CMK (cell line): ENCODE measurements at places on chromosomes 12 and 14.

DNA sequence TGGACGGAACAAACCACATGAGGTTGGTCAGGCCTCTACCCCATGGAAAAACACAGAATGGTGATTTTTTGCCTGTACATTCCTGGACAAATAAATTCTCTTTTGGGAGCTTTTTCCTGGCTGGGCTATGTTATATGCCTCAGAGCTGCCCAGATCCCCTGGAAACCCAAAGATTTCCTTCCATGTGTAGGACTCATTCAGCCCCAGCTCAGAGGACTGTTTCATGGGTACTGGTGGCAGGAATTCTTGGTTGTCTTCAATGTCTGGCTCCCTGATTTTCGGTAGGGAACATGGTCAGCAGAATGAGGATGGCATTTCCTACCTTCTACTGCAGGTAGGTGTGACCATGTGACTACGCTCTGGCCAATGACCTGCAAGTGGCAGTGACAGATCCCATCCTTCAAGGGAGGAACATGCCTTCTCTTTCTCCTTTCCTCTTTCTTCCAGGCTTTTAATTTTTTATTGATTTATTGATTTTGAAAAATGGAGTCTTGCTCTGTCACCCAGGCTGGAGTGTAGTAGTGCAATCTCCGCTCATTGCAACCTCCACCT lies 15.4 kb upstream of the P2RX7 start:
- no peak for DNase-seq

DNA sequence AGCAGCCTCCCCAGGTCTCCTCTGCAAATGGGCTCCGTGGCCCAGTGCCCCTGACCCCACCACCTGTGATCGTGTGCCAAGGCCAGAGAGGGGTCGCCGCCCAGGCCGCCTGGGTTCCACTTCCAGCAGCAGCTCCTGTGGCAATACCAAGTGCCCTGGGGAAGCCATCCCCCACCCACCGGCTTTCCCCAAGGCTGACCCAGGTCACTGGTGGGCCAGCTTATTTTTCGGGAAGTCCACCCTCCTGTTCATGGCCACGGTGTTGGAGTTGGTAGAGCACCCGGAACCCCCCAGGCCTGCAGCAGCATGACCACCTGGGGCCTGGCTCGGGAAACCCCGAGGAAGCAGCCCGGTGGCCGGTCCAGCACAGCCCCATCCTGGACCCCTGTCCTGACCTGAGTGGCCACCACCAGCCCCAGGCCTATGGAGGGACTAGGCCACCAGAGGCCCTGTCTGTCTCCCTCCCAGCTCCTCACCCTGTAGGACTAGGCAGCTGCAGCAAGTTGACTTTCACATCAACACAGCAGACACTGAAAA lies 40.8 kb upstream of the OASL start:
- no peak for DNase-seq

- no peak for DNase-seq
These were observed 537.3 kb downstream of the TMTC2 start for GRCh38 chr12:83224012-83224411.

- DNase-seq, result no peak
These were observed 6.5 kb downstream of the WNT5B start for GRCh38 chr12:1635301-1636095.

DNA sequence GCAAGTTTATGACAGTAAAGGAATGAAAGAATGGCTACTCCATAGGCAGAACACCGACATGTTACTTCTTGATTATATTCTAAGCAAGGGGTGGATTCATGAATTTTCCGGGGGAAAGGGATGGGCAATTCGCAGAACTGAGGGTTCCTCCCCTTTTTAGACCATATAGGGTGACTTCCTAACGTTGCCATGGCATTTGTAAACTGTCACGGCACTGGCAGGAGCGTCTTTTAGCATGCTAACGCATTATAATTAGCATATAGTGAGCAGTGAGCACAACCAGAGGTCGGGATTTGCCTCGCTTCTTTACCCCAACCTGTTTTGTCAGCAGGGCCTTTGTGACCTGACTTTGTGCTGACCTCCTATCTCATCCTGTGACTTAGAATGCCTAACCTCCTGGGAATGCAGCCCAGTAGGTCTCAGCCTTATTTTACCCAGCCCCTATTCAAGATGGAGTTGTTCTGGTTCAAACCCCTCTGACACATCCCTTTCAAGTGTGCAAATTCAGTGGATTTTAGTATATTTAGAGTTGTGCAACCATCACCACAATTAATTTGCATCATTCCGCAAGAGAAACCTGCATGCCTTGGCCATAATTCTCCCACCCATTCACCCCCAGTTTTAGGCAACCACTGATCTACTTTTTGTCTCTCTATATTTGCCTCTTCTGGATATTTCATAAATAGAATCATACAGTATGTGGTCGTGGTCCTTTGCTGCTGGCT lies 27.4 kb downstream of the PALS1 start:
- no peak for DNase-seq

DNA sequence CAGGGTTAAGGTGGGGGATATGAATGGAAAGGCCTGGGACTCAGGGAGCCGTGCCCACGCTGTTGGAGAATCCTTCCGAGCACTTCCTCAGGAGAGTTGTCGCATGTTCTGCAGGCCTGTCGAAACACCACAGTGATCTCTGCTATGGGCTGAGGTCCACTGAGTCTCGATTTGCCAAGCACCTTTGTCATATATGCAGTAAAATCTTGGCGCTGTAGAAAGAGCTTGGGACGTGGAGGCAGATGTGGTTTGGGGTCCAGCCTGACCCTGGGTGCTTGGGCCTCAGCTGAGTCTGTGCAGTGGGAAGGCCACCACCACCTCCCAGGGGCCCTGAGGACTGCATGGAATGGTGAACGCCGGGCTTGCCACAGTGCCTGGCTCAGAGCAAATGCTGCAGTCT lies 32.9 kb downstream of the C14orf132 start:
- no peak for DNase-seq

- DNase-seq, result no peak
These were observed 16.3 kb upstream of the NFYB start for GRCh38 chr12:104154286-104154685.

- no peak for DNase-seq
These were observed 30.3 kb downstream of the YEATS4 start for GRCh38 chr12:69389831-69390230.

DNA sequence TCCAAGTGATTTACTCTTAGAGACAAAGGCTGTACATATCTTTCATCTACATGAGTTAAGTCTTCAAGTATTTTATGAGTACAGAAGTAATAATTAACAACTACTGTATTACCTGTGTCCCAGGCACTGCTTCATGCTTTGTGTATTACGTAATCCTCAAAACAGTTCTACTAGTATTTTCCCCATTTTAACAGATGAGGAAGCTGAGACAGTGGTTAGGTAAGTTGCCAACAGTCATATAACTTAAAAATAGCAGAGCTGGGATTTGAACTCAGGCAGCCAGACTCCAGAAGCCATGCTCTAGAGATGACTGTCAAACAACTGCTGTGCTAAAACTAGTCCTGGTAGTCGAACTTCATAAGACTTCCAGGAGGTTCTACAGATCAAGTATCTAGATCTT lies 10.7 kb downstream of the TRMT5 start:
- DNase-seq, result no peak

- DNase-seq, result no peak
These were observed 7.4 kb upstream of the LLPH start for GRCh38 chr12:66137937-66138336.

DNA sequence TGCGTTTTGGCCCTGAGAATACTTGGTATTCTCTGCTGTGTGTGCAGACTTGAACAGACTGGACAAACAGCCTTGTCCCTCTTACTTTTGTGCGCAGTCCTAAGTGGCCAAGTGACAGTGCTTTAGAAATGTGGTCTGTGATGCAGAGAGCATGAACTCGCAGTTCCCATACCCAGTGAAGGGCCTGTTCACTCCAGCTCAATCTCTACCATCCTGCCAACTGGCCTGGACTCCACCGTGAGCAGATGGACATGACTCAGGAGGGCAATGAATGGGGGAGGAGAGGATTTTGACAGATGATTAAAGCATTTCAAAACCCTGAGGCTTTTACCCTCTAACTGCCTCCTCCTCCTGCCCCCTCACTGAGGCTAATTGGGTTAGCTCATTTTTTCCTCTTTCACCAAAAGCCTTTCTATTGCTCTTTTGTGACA lies 62.5 kb upstream of the PYGL start:
- no peak for DNase-seq

GRCh38 chr12:110371408-110372055 lies 32.0 kb downstream of the ANAPC7 start:
- no peak for DNase-seq

DNA sequence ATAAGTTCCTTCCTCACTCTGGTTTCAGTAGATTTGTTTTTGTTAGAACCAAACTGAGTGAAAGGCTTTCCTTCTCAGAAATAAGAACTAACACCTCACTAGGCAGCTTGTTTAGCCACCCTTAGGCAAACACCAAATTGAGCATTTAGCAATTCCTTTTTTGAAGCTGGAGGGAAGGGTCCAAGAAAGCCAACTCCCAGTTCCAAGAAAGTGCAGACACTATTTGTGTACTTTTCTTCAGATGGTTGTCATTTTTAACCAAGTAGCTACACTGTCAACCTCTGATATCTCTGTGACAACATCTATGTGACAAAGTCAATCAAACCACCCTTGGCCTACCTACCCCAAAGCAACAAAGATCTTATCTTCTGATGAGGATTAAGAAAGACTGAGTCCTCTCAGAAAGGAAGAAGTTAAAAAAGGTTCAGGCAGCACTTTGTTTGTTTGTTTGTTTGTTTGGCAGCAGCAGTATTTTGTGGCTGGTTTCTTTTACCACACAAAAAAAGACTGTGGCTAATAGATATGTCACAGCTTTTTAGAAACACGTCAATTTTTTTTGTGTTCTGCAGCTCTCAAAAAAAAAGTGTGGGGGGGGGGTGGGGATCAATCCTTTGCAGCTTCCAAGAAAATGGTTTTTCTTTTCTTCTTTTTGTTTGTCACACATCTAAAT lies 203.8 kb downstream of the CRADD start:
- DNase-seq, result no peak

DNA sequence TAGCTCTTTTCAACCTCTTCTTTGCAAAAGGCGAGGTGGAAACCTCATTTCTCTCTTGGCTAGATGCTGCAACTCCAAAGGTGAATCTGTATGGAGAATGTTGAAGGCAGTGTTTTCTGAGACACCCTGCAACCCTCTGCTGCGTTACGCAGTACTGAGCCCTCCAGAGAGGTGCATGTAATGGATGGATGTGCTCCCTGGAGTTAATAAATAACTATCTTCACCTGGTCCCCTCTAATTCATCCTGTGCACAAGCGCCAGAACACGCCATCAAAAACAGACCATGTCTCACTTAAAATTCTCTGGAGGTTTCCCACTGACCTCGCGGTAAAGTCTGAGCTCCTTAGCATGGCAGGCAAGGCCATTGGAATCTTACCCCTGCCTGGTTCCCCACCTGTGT lies 234.4 kb upstream of the PWP1 start:
- DNase-seq, result no peak

DNA sequence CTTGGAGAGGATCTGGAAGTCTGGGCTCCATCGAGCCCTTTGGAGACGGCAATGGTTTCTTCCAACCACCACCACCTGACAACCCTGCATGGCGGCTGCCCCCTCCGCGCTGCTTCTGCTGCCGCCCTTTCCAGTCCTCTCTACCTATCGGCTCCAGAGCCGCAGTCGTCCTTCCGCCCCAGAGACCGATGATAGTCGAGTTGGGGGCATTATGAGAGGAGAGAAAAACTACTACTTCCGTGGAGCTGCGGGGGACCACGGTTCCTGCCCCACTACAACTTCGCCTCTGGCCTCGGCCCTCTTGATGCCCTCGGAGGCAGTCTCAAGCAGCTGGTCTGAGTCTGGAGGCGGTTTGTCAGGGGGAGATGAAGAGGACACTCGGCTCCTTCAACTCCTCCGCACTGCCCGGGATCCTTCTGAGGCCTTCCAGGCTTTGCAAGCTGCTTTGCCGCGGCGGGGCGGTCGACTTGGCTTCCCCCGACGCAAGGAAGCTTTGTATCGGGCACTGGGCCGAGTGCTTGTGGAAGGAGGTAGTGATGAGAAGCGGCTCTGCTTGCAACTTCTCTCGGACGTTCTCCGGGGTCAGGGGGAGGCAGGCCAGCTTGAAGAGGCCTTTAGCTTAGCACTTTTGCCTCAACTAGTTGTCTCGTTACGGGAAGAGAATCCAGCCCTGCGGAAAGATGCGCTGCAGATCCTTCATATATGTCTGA lies 499 bp downstream of the TOGARAM1 start:
- no peak for DNase-seq

- DNase-seq, result no peak
These were observed 30.4 kb downstream of the FBXO34 start for GRCh38 chr14:55301437-55302121.

DNA sequence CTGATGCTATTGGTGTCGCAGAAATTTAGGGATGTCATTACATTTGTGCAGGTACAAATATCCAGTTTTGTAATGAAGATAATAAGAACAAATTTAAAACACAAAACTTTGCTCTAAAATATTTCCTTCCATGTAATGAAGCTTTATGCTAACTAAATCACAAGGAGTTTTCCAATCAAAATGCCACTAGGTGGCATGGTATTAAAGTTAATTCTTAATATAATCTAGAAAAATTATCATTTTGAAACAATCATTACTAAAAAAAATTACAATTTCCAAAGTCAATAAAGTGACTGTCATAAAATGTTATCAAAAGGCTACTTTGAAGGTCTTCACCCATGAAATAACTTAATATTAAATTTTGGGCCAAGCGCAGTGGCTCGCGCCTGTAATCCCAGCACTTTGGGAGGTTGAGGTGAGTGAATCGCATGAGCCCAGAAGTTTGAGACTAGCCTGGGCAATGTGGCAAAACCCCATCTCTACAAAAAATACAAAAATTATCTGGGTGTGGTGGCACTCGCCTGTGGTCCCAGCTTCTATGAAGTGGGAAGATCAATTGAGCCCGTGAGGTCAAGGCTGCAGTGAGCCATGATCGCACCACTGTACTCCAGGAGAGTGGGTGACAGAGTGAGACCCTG lies 77.4 kb downstream of the KIF21A start:
- no peak for DNase-seq

DNA sequence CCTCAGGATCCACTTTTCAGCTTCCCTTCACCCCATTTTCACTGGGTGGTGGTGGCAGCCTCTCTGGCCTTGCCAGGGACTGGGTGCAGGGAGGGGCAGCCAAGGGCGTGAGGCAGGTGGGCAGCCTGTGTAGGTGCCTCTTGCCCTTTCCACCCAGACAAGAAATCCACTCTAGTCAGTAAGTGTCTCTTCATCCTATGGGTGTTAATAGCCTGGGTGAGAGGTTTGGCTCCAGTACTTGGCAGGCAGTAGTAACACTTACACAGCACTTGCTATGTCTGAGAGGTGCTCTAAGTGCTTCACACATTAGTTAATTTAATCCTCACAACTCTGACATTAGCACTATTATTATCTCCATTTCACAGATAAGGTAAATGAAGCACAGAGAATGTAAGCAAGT lies 171.9 kb downstream of the EMP1 start:
- no peak for DNase-seq

GRCh38 chr12:58871556-58871955 lies 48.7 kb downstream of the LRIG3 start:
- no peak for DNase-seq

GRCh38 chr12:102069707-102070106 lies 7.9 kb upstream of the WASHC3 start:
- no peak for DNase-seq

DNA sequence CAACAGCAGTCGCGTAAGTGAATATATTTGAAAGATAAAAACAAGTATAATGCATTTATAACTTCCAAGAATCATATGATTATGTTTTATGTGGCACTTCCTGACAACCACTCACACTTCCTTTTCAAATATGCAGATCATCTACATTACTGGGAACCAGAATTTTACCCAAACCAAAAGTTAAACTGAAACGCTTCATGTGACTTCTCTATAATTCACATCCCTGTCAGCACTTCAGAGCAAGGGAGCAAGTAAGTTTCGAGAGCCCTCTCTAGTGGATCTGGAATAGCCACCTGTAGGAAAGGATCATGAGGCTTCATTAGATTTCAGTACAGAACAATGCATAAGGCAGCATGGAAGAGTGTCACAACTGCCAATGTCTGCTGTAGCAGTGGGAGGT lies 13.7 kb upstream of the ALX1 start:
- no peak for DNase-seq
